ENCODE measurements at places on chromosomes 7 and 10. TPM values are rescaled to one million over a fixed set of nuclear protein-coding genes. Genes with fewer than 3 reads are reported as not detected.

DNA sequence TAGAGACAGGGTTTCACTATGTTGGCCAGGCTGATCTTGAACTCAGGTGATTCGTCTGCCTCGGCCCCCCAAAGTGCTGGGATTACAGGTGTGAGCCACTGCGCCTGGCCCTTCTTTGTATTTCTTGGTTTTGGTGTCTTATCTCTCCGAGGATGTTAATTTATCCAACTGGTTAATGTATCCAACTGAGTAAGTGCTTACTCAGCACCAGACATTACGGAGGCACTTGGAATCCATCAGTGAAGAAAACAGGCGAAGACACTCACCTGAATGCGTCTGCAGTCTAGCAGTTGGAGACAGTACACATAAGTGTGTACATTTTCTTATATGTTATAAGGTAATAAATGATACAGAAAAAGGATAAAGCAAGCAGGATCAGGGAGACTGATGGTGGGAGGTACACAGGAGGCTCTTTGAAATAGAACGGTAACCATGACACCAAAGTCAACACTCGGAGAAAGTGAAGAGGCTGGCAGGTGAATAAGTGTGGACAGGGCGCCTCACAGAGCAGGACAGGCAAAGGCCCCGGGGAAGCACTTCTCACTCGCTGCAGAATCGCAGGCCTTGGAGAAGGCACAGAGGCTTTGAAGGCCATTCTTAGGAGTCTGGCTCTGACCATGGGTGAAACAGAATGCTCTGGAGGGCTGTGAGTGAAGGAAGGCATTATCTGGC is 73.1 kb downstream of the LANCL2 start:
- DNase-seq: no peak

GRCh38 chr7:30937416-30937815 is 25.8 kb downstream of the AQP1 start:
- DNase-seq: no peak

- DNase-seq: peak; percentile 75
These were observed 273.7 kb upstream of the KLF14 start for GRCh38 chr7:131007439-131008330.

DNA sequence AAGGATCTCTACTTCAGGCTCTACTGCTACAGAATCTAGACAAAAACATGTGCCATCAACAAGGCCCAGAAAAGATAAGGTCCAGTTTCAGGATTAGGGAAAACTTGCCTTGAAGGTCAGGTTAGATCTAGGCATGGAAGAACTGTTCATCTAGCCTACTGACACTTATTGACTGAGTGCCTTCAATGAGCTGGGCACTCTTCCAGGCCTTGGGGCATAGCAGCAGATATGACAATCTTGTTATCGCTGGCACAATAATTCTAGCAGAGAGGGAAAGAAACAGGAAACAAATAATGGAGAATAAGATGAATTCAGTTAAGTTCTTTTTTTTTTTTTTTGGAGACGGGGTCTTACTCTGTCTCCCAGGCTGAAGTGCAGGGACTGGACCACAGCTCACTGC is 71.6 kb downstream of the ADCYAP1R1 start:
- peak; percentile 19 for DNase-seq

DNA sequence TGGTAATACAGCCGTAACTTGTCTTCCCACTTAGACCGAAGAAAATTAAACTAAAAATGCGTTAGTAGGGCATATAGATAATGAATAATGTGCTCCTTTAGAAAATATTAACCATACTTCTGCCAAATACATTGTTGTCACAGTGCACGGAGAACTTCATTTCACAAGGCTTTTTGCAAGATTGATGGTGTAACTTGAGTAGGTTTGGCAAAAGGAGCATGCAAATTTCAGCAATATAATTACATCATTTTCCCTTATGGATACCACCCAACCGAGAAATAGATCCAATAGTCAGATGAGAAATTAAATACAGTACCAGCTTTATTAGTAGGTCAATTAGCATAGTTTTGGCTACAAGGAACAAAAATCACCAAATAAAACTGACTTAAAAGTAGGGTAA is 792.6 kb upstream of the C7orf33 start:
- DNase-seq: no peak

Gene MYL10
- total RNA-seq: not detected

Gene MDFIC
- total RNA-seq: 52.5 TPM

Gene CPA1
- not detected for total RNA-seq

Gene CPED1
- 29.3 TPM for total RNA-seq
